ENCODE measurements at places on chromosomes 16 and 17.

- DNase-seq = no peak
Measured at GRCh38 chr17:44778656-44779210, 19.9 kb downstream of the ADAM11 start.

- DNase-seq = no peak
Measured at GRCh38 chr16:28192806-28193529, 18.8 kb downstream of the XPO6 start.

DNA sequence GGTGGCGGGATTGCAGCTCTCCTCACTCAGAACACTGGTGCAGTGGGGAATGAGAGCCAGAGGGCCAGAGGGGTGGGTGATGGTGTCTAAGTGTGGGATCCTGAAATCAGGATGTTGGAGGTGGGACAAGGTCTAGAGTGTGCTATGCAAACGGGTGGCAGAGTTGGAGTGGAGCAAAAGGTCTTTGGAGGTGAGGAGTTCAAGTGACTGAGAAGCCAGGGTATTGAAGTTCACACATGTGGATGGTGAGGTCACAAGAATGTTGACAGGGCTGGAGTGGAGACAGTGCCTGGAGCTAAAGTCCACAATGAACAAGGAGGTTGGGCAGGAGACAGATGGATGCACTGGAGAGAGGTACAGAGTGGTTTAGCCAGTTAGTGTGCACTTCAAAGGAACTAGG lies 38.3 kb upstream of the MAP3K14 start:
- DNase-seq = no peak

DNA sequence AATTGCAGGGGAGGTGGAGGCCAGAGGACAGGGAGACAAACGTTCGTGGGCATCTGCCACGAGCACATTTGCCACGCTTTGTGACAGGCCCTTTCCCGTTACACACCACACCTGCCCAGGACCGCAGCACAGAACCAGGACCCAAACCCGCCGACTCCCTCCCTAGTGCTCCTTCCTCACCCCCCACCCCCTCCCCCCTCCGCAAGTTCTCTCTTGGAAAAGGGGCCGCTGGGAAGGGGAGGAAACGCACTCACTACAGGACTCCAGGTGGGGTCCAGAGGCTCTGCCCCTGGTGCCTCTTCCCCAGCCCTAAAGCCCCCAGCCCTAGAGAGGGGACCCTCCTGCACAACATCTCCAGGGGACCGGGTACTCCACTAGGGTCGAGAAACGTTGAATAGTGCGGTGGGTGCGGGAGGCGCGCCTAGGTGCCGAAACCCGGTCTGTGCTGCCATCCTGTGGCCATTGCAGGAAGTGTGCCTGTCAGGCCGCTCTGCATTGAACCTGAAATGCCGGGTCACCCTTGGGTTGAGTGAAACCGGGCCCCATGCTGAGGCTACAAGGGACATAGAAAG lies 21.9 kb upstream of the EIF1 start:
- peak; percentile 87 for DNase-seq

GRCh38 chr17:4663711-4664110 lies 22.2 kb upstream of the ALOX15 start:
- DNase-seq = no peak

DNA sequence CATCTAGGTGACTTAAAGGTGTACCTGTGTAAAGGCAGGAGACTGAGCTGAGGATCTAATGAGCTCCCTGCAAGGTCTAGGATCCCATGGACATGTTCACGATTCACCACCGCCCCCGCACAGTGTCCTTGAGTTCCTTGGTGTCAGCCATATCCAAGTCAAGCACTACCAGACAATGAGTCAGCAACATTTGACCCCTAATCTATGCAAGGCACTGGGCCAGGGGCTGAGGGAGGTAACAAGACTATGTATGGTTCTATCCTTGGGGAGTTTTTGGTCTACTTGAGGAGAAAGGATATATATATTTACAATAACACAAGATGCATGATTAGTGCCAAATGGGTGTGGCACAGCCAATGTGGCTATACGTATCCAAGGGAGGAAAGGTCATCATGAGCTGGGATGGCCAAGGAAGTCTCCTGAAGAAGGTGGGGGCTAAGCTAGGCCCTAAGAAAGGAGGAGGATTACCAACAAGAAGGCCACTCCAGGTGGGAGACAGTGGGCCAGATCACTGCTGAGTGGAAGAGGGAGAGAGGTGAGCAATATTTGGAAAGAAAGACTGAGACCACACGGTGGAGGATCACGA lies 35.0 kb downstream of the ITGB3 start:
- DNase-seq = no peak

- no peak for DNase-seq
Measured at GRCh38 chr17:48818361-48818841, 1.4 kb upstream of the TTLL6 start.

DNA sequence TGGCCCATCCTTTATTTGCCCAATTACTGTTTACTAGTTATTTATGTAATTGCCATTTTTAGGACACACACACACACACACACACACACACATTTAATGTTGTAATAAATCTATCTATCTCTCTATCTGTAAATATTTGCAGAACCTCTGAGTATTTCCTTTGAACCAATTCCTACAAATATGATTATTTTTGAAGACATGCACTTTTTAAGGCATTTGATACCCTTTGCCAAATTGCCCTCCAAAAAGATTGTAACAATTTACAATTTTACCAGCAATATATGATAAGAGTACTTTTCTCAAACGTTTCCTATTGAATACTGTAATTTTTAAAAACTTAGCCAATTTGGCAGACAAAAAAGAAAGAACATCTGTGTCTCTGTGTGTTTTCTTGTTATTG lies 143.8 kb upstream of the FOXF1 start:
- no peak for DNase-seq

- no peak for DNase-seq
Measured at GRCh38 chr17:49757151-49757777, 6.7 kb downstream of the FAM117A start.

GRCh38 chr16:85173981-85174751 lies 61.9 kb upstream of the CIBAR2 start:
- DNase-seq = no peak

GRCh38 chr16:67100569-67101310 lies 9.0 kb upstream of the PHAF1 start:
- DNase-seq = no peak

- peak; percentile 80 for DNase-seq
Measured at GRCh38 chr17:30336369-30337171, 2.7 kb upstream of the TMIGD1 start.

DNA sequence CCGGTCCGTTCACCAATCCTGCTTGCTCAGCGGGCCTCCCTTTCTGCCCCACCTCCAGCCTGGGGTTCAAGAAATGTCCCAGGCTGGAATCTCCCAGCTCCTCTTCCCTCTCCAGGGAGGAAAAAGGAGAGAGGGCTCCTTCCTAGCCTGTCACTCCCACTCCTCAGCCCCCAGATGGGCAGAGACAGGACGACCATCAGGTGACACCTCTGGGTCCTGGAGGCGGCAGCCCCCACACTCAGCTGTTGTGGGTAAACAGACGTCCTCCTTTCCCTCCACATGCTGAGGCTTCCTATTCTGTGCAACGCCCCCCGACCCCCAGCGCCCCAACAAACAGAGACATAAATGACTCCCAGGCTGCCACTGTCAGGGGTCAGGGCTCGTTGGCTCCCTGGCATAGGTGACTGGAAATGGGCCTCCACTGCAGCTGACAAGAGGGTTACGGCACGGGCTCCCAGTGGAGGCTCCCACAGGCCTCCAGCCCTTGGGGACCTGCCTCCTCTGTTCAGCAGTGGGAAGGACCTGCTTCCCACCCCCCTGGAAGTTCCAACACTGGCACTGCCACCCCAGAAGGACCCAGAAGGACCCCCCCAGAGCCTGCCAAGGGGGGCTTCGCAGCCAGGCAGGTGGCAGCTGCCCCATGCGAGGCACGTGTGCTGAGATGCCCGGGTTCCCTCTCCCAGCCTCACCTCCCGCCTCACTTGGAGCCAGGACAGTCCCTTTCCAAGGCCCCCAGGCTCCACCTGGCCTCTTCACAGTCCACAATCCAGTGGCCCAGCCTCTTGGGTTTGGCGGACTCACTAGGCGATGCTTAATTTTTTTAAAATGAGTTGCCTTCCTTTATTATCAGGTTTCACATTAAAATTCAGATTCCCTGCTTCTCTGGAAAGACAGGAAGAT lies 232.3 kb downstream of the KATNIP start:
- no peak for DNase-seq

DNA sequence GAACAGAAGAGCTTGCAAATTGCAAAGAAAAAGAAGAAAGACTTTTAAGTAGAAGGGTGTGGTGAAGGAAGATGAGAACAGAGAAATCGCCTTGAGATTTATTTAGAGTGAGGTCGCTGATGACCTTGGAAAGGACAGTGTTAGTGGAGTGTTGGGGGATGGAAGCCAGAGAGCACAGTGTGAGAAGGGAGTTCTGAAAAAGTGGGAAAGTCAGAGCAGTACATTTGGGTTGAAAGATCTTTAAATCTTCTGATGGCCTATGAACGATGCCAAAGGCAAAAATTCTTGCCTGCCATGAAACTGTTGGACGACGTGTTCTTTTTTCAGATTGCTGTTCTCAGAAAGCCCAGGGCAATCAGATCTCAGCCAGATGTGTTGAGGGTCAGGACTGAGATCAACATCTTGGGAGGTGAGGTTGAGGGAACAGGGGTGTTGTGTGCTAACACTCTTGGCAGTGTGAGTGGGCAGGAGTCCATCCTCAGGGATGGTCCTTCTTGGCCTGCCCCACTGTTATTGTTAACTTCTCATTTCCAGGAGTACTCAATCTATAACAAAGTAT lies 330.1 kb downstream of the MAP2K6 start:
- no peak for DNase-seq

DNA sequence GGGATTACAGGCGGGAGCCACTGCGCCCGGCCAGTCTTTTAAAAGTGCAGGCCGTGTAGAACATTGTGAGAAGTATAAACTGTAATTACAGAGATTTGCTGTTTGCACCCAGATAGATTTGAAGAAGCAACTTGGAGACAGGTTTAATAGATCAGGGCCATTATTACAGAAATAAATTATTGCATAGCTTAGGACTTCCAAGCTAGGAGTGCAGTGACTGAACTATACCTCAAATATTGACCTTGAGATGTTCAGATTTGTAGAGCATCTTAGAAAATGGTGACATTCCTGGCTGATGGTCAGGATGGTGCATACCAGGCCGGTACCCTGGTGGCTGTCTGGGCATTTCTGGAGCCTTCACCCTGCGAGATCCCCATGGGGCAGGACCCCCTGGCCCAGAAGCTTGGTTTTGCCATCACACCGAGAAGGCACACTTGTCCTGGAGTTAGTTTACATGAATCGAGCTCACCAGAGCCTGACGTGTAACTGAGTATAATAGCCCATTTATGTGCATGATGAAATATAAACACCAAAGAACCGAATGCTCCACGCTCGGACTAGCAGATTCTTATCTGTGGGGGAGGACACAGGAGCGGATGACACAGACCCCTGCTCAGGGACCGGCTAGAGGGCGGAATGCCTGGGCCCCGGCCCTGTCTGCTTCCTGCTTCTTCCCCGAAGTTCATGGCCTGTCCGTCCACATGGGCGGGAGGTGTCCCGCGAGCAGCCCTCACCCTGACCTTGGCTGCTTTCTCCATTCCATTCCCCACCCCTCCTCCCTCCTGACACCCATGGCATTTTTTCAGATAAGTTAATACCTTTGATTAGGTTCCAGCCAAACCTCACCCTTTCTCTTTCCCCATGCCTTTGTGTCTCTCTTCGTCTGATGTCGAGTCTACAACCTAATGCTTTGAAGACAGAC lies 32.1 kb downstream of the CCDC40 start:
- no peak for DNase-seq

- no peak for DNase-seq
Measured at GRCh38 chr17:56011406-56012131, 141.7 kb upstream of the ANKFN1 start.

DNA sequence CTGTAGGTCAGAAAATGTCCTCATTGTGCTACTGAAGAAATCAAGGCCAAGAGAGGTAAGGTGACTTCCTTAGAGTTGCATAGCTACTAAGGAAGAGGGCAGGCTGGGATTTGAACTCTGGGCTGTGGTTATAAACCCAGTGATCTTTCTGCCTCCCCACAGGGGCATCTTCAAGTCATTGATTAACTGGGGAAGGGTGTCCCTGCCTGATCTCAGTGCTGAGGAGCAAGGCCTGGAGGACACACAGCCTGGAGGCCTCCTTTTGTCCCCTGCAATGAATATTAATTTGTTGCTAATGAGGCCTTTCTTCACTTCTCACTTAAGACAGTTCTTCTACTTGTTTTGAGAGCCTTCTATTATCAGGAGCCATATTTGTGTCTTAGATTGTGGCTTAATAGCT lies 83.8 kb downstream of the KATNIP start:
- DNase-seq = no peak

GRCh38 chr16:67537636-67538591 lies 9.3 kb downstream of the RIPOR1 start:
- no peak for DNase-seq

DNA sequence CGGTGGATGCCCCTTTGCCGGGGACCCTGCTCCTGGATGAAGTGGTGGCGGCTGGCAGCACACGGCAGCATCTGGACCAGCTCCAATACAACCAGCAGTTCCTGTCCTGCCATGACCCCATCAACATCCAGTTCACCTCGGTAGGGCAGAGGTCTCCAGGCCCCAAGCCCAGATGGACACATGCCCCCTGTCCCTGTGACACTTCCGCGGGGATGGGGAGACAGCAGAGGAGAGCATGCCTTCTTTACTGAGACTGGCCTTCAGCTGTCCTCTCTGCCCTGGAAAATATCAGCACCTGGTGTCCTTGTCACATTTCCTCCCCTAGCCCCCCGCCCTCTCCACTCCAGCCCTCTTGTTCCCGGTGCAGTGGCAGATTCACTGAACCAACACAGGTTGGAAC lies 6.2 kb downstream of the CHAD start:
- no peak for DNase-seq

- no peak for DNase-seq
Measured at GRCh38 chr16:10077861-10078260, 104.4 kb downstream of the GRIN2A start.

DNA sequence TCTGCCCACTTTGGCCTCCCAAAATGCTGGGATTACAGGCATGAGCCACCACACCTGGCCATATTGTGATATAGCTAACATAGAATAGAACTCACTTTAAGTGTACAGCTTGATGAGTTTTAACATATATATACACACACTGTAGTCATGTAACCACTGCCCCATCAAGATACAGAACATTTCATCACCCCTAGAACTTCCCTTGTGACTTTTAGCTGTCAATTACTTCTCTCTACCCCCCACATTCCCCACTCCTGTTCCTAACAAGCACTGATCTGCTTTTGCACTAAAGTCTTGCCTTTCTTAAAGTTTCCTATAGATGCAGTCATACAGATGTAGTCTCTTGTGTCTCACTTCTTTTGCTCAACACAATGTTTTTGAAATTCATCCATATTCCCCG lies 93.1 kb downstream of the PITPNC1 start:
- no peak for DNase-seq

- DNase-seq = no peak
Measured at GRCh38 chr16:9761870-9762269, 420.4 kb downstream of the GRIN2A start.

DNA sequence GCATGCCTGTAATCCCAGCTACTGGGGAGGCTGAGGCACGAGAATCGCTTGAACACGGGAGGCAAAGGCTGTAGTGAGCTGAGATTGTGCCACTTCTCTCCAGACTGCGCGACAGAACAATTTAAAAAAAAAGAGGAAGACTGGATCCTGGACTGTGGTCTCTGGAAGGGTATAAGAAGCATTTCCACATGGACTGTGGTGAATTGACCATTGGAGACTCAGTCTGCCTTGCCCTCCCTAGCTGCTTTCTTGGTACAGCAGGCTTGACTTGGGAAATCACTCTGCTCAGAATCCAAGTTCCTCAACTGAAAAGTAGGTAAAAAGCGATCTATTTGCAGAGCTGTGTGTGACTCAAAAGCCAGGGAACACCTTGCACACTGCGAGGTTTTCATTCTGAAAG lies 1.0 kb upstream of the MGRN1 start:
- DNase-seq = no peak
